ENCODE measurements at places on chromosomes 13 and 19.
A peak's percentile ranks its signal among the peaks of the same experiment; 100 is the strongest.

- DNase-seq = no peak
Observed at GRCh38 chr13:39561971-39562370, 41.0 kb downstream of the LHFPL6 start.

- no peak for DNase-seq
Observed at GRCh38 chr19:46287585-46287984, 9.3 kb upstream of the HIF3A start.

DNA sequence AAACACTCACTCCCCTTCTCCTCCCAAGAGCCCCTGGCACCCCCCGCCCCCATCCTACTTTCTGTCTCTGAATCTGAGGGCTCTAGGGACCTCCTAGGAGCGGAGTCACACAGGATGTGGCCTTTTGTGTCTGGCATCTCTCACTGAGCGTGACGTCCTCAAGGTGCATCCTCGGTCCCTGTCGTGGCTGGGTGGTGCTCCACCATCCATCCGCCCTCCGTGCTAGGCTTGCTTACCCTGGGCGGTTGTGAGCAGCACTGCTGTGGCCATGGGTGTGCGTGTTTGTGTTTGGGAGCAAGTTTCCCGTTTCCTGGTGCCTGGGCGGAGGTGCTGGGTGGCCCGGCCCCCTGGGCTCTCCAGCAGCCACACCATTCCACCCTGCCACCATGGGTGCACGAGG lies 12.2 kb downstream of the PLEKHJ1 start:
- no peak for DNase-seq

DNA sequence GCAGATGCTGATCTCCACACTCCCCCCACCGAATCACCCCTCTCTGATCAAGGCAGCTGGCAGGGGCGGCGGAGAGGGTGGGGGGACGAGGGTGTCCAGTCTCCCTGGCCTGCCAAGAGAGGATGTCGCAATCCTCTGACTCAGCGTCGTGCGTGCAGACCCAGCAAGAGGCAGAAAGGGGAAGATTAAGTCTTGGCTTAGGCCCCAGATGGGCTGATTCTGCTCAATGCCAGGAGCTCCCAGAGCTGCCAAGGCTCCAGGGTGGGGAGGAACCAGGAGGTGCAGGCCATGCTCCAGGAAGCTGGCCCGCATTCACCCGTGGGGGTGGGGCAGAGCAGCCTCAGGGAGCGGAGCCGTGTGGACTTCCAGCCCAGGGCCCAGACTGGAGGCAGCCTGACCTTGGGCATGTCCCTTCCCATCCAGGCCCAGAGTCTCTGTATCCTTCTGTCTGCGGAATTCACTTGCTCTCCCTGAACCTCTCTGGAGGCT lies 6.6 kb upstream of the BCL3 start:
- DNase-seq = peak; percentile 97

DNA sequence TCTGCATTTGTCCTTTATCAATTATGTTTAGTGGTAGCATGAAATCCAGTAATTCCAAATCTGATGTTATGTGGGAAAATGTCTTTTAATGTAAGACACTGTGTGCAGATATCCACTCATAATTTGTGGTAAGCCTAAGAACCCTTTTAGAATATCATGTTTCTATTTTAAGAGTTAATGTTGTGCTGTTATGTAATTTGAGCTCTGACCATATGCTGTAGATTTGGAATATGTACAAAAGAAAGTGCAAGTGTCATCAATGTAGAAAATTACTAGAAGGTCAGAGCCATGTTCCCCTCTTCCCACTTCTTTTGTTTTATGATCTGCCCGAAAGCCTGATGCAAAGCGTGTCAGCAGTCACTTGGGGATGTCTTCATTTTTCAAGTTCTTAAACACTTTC lies 44.5 kb downstream of the SCEL start:
- no peak for DNase-seq

- DNase-seq = no peak
Observed at GRCh38 chr13:41017159-41017558, 2.0 kb downstream of the ELF1 start.

DNA sequence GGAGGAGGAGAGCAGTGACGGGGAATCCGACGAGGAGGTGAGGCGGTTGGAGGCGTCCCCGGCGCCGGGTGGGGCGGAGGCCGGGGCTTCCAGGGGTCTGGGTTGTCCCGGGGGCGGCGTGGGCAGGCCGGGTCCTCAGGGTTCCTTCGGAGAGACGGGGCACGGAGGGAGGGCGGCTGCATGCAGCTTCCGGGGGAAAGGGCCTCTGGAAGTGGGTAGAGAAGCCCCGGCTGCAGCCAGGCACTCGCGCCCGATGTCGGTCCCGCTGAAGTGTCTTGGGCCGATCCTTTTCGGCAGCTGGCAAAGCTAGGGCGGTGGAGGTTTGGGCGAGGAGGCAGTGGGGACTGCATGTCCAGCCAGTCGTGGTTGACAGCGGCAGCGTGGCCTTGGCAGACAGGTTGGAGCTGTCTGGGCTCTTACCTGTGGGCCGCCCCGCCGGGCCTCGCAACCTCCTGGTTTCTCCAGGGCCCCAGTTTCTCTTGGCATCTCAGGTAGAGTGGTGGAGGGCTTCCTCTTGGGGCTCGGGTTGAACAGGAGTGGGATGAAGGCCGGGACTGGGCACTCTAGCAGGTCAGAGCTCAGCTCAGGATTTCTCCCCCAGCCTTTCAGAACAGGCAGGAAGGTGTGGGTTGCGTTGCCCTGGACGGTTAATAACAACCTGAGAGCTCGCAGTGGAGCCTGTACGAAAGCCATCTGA lies 690 bp downstream of the KMT2B start:
- no peak for DNase-seq

GRCh38 chr13:37113534-37113933 lies 8.1 kb upstream of the CSNK1A1L start:
- DNase-seq = no peak

- no peak for DNase-seq
Observed at GRCh38 chr13:114161644-114162532, 17.2 kb upstream of the CFAP97D2 start.

DNA sequence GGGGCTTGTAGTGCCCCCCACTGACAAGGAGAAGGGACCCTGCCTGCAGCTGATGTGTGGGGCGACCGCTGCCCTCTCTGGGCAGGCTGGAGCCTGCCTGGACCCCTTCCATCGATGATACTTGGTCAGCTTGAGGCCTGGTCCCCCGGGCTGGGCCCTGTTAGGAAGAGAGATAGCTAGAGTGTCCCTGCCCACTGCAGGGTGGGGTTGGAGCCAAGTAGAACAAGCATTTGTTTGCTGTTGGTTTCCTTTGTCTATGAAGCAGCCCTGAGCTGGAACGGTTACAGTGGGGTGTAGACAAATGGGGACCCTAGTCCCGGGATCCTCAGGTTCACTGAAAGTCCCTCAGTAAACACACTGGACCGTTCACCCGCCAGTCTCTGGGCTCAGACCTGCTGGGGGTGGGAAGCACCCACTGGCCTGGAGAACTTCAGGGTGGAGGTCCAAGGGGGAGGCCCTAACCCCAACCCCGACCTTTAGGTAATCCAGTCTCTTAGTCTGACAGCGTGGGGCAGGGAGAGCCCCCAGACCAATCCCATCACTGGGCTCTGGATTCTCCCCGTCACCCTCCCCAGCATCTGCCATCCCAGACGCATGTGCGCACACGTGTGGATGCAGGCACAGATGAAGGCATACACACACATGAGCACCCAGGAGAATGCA lies 204.8 kb upstream of the ZNF536 start:
- no peak for DNase-seq

DNA sequence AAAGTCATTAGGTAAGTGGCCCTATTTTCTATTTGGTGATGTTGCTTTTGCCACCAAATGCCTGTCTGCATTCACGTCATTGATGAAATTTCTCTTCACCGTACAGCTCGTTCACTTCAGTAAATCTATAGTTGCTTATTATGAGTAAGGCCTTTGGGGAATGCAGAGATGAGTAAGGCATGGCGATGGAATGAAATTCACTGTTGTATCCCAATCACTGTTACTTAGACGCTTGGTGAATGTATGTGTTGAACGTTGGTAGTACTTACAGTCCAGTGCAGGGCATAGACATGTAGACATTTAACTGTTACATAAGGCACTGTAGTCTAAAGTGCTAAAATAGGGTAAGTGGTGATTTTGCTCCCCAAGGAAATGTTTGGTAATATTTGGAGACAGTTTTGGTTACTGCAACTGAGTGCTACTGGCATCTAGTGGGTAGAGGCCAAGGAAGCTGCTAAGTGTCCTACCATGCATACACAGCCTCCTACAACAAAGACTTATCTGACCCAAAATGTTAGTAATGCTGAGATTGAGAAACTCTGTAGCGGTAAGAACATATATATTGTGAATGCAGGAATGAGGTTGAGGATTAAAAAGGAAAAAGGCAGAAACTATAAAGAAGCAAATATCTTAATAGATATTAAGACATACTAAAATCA lies 5.8 kb downstream of the AKAP11 start:
- no peak for DNase-seq

DNA sequence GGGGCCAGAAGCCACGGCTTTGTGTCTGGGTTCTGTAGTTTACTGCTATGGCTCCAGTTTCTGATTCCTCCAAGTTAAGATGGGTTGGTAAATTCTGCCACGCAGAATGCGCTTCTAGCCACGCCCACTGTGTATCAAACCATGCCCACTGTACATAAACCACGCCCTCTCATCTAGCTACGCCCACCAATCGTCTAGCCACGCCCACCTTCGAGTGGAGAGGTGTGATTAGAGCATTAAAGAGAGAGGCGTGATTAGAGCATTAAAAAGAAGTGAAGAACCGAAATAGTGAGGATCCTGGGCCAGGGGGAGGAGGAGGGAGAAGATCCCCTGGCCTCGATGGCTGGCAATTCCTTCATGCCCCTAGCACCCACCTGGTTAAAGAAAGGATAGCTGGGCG lies 43.7 kb upstream of the ADGRE5 start:
- DNase-seq = no peak

DNA sequence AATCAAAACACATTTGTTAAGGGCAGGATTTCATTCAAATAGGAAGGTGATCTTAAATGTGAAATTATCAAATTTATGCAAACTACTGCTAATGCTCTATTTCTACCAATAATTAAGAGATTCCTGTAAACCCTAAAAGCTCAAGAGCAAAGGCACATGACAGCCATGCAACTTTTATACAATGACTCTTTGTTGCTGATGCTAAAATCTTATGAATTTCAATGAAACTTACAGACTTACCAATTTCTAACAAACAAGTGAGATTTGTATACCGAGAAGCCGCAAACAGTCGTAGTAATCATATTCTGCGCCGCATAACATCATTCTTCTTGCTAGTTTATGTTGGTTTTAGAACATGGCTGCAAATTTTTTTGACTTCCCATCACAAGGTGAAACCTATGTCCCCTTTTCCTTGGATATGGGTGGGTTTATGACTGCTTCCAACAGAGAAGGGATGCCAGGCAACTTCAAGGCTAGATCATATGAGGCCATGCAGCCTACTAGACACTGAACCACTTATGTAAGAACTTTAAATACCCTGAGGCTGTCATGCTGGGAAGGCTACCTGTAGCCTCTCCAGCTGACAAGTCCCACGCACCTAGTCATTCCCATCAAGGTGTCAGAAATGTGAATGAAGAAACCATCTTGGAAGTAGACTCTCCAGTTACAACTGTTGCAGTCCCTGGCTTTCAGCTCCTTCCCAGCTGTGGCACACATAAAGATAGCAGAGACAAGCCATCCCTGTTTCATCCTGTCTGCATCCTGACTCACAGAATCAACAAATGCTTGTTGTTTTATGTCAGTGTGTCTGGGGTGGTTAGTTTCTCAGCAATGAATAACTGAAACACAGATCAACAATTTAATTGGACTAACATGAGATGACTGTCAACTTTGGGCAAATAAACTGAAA lies 42.0 kb downstream of the LNX2 start:
- DNase-seq = no peak

DNA sequence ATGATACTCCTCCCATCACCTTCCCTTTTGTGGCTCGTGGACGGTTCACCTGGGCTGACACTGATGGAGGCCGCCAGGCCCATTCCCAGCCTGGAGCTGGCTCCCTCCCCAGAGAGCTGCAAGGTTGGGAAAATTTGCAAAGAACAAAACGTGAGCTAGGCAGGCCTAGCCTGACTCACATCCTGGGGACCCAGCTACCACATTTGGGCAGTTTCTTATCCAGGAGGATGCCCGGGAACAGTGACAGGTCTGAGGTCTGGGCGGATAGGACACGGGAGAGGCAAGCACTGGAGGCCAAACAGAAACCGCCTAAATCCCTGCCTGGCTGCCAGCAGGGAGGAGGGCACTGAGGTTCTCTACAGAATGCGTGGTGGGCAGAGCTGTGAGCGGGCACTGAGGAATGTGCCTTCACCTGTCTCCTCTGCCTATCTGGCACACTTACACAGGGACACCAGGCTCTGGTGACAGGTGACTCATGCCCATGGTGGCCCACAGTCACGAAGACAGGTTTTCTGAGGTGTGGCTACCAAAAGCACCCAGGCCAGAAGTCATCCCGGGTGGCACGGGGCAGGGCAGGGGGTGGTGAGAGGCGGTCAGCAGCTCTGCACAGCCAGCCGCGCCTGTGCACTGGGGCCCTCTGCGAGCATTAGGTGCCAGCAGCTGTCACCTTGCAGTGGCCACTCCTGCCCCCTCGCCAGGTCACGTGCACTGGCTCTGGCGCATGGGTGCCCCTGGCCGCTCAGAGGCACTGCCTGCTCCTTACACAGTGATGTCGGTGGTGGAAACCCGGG lies 23.2 kb downstream of the SH3GL1 start:
- DNase-seq = no peak

- DNase-seq = no peak
Observed at GRCh38 chr19:3121821-3122511, 13.9 kb upstream of the GNA15 start.

DNA sequence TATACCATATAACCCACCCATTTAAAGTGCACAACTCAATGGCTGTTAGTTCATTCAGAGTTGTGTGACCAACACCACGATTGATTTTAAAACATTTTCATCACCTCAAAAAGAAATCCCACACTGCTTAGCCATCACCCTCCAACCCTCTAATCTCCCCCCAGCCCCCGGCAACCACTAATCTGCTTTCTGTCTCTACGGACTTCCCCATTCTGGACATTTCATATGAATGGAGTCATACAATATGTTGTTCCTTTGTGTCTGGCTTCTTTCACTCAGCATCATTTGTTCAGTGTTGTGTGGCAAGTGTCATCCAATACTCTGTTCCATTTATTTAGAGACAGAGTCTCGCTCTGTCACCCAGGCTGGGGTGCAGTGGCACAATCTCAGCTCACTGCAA lies 4.0 kb upstream of the PNMA8B start:
- no peak for DNase-seq

GRCh38 chr19:11833541-11833940 lies 15.0 kb upstream of the ZNF439 start:
- DNase-seq = no peak

- no peak for DNase-seq
Observed at GRCh38 chr13:79896851-79897250, 415.9 kb downstream of the NDFIP2 start.

GRCh38 chr19:4347521-4347920 lies 4.2 kb downstream of the MPND start:
- DNase-seq = no peak
